ENCODE measurements at places on chromosomes 1 and 21.
A peak's percentile ranks its signal among the peaks of the same experiment; 100 is the strongest.

GRCh38 chr1:156553860-156554485 lies 18.4 kb downstream of the IQGAP3 start:
- no peak for DNase-seq

GRCh38 chr1:186904361-186904760 lies 75.6 kb downstream of the PLA2G4A start:
- peak; percentile 69 for DNase-seq

DNA sequence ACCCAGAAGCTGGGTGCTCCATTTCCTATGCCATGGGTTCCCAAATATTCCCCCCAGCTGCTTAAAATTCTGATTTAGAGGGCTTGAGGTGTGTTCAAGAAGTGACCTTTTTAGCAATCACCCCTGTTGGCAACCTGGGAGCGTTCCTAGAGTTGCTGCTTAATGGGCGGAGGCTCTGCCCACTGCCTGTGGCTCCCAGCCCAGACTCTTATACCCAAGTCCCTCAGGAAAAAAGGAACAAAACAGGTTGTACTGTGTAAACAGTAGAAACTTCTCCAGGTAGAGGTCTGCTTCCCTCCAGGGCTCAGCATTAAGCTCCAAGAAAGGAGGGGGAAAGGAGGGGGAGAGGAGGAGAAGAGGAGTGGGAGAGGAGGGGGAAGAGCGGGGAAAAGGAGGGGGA lies 14.6 kb upstream of the TENT5C start:
- DNase-seq = no peak

- DNase-seq = no peak
Measured at GRCh38 chr1:65505547-65506300, 85.3 kb downstream of the LEPR start.

DNA sequence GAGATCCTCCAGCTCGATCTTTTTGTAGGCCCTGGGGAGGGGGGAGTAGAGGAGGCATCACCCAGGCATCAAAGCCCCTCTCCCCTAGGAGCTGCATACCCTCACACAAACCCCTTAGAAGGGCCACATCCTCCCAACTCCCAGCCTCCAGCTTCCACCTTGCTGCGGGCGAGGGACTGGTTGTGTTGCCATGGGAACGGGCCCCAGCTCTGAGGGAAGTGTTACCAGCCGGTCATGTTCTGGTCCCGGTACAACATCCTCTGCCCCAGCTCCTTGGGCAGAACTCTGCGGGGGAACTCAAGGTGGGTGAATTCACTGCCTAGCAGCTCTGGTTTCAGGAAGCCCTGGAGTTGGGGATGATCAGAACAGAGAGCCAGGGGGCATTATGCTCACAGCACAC lies 4.1 kb downstream of the PPM1J start:
- DNase-seq = no peak
